ENCODE measurements at places on chromosomes 11 and 22. TPM values are rescaled to one million over a fixed set of nuclear protein-coding genes. Genes with fewer than 3 reads are reported as not detected.

The MS4A7 gene
- 11.0 TPM for total RNA-seq

DNA sequence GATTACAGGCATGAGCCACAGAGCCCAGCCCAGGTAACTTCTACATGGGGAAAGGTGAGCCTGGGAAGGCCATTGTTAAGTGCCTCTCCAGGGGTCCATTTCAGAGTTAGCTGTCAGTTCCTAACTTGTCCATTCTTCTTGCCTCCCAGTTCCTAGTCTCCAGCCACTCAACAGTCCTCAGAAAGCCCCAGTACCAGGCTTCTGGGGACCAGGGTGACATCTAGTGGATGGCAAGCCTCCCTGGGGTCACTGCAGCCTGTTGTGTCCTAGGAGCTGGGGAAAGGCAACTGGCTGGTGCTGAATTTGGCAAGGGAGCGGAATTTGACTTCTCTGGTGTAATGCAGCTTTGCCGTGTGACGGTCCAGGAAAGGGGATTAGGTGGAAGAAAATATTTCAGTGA is 2.1 kb downstream of the LGALS12 start:
- no peak for DNase-seq

The STK33 gene
- total RNA-seq = 23.2 TPM

The SCUBE1 gene
- 5.3 TPM for total RNA-seq

DNA sequence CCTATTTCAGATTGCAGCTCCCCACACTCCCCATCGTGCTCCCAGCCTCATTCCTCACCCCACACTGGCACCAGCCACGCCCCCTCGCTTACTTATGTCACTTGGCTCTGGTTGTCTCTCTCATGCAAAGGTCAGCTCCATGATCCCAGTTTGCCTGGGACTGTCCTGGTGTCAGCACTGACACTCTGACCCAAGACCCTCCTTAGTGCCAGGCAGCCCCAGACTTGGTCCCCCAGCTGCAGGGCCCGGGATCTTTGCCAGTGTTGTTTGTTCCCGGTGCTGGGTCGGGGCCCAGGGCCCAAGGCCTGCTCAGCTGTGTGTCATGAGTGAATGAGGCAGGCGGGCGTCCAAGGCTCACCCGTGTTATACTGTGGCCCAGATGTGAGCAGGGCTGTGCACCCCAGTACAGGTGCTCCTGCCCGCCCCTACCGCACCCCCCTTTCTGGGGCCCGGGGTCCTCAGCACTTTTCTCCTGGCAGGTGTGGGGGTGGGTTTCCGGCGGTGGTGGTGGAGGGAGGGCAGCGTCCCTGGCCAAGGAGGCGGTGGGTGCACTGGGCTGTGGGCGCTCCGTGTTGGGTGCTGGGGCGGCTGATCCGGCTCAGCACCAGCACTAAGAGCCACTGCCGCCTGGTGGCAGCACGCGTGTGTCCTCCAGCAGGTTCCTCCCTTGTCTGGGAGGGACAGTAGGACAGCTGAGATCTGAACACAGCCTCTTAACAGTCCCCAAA is 19.5 kb downstream of the IL17REL start:
- no peak for DNase-seq

- DNase-seq = no peak
Observed at GRCh38 chr11:34570584-34570983, 50.3 kb upstream of the EHF start.

GRCh38 chr11:114297806-114298709 is 1.9 kb downstream of the NNMT start:
- DNase-seq = no peak

- no peak for DNase-seq
Observed at GRCh38 chr11:13008061-13008435, 1.1 kb upstream of the RASSF10 start.

GRCh38 chr11:46335890-46336562 is 11.2 kb upstream of the DGKZ start:
- no peak for DNase-seq

GRCh38 chr11:64455456-64456261 is 96.7 kb downstream of the RPS6KA4 start:
- no peak for DNase-seq

The NCR3LG1 gene
- 14.4 TPM for total RNA-seq

DNA sequence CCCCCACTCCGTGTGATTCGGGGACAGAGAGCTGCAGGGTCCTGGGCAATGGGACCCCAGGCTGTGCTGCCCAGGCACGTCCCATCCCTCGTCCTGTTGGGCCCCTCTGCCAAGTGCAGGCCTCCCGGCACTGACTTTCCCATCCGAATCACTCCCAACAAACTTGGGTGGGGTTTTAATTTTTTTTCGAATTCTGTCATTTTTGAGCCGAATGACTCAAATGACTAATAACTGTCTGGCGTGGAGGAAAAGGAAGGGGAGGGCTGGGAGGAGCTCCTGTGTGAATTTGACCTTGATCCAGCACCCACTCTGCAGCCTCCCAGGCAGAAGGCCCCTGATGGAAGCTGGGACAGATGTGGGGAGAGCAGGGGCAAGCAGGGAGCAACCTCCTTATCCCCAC is 1173.2 kb downstream of the BRD1 start:
- no peak for DNase-seq

DNA sequence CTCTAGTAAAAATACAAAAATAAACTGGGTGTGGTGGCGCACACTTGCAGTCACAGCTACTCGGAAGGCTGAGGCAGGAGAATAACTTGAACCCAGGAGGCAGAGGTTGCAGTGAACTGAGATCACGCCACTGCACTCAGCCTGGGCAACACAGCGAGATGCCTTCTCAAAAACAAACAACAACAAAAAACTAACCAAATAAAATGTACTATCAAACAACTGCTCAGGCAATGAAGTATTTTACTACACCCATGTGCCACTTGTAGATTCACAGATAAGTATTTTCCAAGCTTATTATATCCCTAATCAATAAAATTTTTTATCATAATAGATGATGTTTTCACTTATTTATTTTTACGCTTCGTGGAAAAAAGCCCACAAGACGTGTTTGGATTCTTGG is 924 bp downstream of the C11orf65 start:
- DNase-seq = no peak

- no peak for DNase-seq
Observed at GRCh38 chr11:109984634-109985289, 108.4 kb upstream of the ZC3H12C start.

- no peak for DNase-seq
Observed at GRCh38 chr11:111836721-111837120, 34.7 kb downstream of the ALG9 start.

The KRTAP5-1 gene
- total RNA-seq = not detected

DNA sequence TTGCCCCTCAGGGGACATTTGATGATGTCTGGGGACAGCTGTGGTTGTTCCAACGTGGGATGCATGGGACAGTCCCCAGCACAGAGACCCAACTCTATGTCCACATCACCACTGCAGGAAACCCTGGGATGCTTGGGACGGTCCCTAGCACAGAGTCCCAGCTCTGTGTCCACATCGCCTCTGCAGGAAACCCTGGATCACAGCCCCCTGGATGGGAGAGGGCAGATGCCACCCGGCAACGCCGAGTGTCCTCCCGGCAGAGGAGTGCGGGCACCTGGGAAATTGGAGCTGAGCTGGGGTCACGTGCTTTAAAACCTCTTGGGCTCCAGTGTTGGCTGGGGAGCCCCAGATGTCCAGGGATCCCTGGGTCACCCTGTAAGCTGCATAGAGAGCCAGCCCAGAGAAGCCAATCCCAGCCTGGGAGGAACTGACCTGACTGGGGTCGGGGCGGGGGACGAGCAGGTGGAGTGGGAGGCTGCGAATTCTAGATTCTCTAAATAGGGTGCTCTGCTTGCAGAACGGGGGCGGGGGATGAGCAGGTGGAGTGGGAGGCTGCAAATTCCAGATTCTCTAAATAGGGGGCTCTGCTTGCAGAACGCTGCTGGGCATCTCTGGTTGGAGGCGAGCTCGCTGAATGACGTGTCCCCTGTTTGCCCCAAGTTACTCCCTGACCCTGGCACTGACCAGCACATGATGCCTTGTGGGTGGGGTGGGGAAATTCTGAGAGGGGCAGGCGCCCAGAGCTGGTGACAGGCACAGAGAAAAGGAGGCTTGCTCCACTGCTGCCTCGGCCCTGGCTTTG is 1197.8 kb downstream of the BRD1 start:
- DNase-seq = no peak

- DNase-seq = peak; percentile 86
Observed at GRCh38 chr22:38862375-38863329, 9.4 kb downstream of the CBX6 start.

The ST14 gene
- total RNA-seq = 0.89 TPM

The UBQLN3 gene
- 0.10 TPM for total RNA-seq

- no peak for DNase-seq
Observed at GRCh38 chr11:128463371-128463829, 124.0 kb downstream of the ETS1 start.

The PTDSS2 gene
- total RNA-seq = 30.7 TPM

DNA sequence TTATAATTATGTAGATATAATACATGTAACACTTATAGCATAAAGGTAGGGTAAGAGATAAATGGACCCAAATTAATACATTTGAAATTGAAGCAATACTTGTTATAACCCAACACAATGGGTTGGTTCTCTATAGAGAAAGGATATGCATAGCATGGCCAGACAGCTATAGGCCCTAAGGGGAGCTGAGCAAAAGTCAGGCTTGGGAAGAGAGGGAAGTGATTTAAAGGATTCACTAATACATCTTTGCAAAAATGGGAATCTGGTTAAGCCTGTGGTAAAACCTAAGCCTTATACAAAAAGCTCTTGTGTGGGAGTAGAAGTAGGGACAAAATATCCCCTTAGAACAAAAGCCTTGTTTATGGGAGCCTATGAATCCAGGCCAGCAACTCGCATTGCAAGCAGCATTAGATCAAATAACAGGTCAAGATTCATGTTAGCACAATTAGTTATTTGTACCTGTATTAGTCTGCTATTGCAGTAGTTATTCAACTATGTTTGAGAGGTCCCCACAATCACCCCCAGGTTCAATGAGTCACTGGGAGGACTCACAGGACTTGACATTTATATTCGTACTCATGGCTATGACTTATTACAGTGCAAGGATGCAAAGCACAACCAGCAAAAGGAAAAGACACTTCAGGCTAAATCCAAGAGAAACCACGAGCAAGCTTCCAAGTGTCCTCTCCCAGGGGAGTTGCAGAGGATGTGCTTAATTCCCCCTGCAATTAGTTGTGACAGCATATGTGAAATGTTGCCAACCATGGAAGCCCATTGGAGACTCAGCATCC is 144.7 kb upstream of the LMO1 start:
- no peak for DNase-seq

The GAB4 gene
- 0.10 TPM for total RNA-seq

DNA sequence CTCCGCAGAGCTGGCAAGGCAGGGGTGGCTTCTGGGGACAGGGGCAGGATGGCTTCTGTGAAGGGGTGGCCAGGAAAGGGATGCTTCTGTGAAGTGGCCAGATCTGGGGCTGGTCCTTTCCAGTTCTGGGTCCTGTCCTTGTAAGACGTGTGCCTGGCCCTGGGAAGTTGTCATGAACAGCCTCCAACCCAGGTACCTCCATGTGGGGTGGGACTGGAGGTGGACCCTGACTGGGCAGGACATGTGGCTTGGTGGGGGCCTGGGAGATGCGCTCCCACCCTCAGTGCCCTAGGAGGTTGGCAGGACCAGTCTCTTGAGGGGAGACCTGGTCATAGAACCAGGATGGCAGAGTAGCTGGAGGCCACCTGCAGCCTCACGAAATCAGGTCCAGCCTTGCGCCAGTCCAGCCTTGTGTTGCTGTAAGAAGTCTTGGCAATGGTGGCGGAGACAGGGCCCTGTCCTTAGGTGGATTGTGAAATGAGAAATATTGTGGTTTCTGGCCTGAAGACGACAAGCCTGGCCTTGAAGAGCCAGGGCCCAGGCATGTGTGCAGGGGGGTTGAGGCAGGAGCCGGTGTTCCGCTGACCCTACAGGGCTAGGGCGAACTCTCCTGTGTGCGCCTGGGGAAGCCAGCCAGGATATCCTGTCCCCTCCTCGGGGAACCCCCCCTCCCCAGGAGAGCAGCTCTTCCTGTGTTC is 2.6 kb downstream of the KCNQ1 start:
- no peak for DNase-seq

The XKR3 gene
- total RNA-seq = not detected

Data from spinal cord (tissue), 10 donors.